ENCODE measurements at places on chromosomes 16 and 17. TPM values are rescaled to one million over a fixed set of nuclear protein-coding genes. Genes with fewer than 3 reads are reported as not detected.
A peak's percentile ranks its signal among the peaks of the same experiment; 100 is the strongest.

DNA sequence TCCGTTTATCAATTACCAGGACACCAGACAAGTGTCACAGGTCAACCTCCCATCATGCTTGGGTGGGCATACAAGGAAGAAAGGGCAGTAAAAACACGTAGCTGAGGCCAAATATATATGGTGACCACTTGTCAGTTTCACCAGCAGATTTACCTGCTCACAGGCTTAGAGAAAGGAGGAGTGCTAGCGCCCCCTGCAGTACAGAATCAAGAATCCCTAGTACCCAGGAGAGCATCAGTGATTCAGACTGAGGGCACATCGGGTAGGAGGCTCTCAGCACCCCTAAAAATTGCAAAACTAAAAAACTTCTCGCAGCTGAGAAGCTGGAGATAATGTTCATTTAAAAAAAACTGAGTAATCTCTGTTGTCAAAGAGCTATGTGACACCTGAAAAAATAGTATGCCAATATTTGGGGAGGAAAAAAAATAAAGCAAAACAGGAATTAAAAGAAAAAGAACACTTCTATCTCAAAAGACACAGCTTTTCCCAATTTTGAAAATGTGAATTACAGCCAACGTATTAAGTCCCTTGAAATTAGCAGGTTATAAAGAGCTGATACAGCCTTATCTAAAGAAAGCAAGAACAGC is 21.2 kb upstream of the MON1B start:
- no peak for DNase-seq

DNA sequence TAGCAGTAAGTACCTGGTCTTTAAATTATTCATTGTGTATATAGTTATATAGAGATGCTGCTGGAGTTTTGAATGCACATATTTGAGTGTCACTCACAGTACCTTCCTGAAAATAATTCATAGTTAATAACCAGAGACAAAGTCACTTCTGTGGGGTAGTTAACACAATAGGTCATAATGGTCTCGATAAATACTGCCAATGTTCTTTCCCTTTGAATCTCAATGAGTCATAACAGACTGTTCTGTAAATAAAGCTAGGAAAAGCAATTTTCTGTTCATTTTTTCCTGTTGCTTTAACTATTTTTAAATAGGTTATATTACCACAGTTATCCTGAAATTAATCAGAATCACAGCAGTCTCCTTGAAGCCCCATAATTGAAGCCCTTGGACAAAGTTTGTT is 87.2 kb downstream of the MAP2K4 start:
- DNase-seq = no peak

- no peak for DNase-seq
Observed at GRCh38 chr16:3645108-3645503, 9.4 kb upstream of the DNASE1 start.

GRCh38 chr17:56064506-56064905 is 88.8 kb upstream of the ANKFN1 start:
- DNase-seq = no peak

DNA sequence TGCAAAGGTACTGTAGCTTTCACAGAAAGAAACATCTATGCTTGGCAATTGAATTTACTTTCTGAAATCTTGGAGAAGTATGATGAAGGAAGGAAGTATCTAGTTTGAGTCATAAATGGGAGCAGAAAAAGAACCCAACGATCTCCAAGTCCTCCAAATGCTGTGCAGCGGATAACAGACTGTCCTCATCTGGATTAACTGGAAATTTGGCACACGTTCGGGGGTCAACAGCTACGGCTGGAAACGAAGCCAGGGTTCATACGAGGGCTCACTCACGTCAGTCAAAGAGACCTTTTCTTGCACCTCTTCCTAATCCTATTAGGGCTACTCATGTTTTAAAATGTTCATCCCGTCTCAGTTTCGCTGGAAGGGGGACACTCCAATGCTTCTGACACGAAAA is 152.0 kb downstream of the ZFHX3 start:
- no peak for DNase-seq

DNA sequence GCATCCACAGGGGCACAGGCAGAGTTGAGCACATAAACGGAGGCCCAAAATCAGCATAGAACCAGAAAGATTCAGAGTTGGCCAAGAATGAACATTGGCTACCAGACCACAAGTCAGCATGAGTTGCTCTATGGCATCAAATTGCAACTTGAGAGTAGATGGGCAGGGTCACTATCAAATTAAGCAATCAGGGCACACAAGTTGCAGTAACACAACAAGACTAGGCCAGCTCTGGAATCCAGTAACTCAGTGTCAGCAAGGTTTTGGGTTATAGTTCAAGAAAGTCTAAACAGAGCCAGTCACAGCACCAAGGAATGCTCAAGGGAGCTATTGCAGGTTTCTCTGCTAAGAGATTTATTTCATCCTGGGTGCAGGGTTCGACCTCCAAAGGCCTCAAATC is 12.9 kb downstream of the G6PC1 start:
- DNase-seq = no peak

DNA sequence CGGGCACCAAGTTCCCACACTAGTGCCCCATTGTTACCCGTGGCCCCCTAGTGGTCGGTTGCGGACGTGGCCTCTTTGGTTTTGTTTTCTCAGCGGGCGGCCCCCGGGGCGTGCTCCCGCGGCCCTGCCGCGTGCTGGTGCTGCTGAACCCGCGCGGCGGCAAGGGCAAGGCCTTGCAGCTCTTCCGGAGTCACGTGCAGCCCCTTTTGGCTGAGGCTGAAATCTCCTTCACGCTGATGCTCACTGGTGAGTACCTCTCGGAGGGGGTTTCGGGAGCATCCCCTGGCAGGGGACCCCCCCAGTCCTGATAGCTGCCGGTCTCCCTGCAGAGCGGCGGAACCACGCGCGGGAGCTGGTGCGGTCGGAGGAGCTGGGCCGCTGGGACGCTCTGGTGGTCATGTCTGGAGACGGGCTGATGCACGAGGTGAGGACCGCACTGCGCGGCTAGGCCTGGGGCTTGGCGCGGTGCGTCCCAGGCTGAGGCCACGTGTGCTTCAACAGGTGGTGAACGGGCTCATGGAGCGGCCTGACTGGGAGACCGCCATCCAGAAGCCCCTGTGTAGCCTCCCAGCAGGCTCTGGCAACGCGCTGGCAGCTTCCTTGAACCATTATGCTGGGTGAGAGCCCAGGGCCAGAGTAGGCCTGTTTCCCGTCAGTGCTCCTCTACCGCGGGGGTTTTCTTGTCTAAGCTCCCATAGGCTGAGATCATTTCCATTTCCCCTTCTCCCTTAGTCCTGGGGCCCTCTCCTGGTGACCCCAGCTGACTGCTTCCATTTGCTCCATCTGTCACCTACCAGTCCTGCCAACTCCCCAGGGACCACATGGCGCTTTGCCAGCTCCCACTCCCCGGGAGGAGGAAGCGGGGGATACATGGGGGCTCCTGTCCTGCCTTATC is 1.7 kb downstream of the SPHK1 start:
- peak; percentile 58 for DNase-seq

SLC16A6 gene
- total RNA-seq = 4.1 TPM

SLC16A13 gene
- 21.5 TPM for total RNA-seq

DLX4 gene
- total RNA-seq = 1.3 TPM

KRTAP3-2 gene
- not detected for total RNA-seq

C17orf67 gene
- total RNA-seq = 3.1 TPM

HP gene
- 7.8 TPM for total RNA-seq

CACNA1G gene
- total RNA-seq = 0.50 TPM
